ENCODE measurements at places on chromosomes 1 and 21. TPM values are rescaled to one million over a fixed set of nuclear protein-coding genes. Genes with fewer than 3 reads are reported as not detected.

DNA sequence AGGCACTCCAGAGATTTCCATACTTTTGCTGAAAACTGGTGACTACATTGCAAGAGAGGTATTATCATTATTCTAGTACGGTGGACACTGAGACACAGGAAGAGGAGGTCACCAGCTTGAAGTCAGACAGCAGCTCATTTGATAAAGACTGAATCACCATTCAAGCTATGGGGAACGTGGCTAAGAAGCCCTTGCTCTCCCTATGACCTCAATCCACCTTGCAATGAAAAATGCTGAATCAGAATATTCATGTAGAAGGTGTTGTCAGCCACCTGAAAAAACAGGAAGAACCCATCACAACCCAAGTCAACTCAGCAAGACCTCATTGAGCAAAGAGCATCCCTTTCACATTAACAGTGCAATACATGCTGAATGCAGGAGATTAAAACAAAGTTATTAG lies 59.0 kb upstream of the FGGY start:
- DNase-seq: no peak

- no peak for DNase-seq
Measured at GRCh38 chr1:179217943-179218507, 11.5 kb downstream of the ABL2 start.

- no peak for DNase-seq
Measured at GRCh38 chr1:231421546-231421970, 529 bp downstream of the EGLN1 start.

DNA sequence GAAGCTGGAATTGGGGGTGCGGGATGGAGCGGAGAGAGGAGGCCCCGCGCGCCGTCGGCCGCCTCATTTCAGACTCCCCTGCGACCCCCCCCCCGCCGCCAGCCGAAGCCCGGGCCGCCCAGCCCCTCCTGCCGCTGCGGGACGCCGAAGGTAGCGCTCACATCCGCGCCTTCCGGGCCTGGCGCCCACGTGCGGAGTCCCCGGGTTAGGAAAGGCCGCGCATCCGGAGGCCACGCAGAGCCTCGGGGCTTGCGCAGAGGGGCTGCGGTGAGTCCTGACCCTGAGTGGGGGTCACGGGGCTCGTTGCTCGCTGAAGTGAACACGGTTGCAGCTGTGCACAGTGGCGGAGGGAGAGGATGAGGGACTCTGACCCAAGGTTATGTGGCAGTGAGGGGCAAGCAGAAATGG lies 552 bp upstream of the ZNF496 start:
- no peak for DNase-seq

HUNK gene
- 0.73 TPM for total RNA-seq

DNA sequence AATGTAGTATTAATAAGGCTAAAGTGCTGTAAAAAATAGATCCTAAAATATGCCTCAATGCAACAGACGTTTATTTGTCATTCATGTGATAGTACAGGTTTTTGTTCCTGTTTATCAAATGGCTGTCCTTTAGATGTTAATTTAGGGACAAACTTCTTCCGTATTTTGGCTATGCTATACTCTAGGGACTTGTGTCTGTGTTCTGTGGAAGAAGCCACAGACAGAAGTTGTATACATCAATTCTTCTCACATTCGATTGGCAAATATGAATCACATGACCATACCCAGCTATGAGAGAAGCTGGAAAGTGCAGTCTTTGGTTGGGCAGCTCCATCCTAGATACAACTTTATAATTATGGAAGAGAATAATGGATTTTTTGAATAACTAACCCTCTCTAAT lies 232.7 kb upstream of the SNX7 start:
- no peak for DNase-seq

- DNase-seq: no peak
Measured at GRCh38 chr21:16624479-16625118, 888.2 kb upstream of the CXADR start.

RIPK4 gene
- 0.13 TPM for total RNA-seq

GRCh38 chr1:229478852-229479251 lies 29.3 kb downstream of the NUP133 start:
- DNase-seq: no peak
